ENCODE measurements at places on chromosomes 2 and 18.

- DNase-seq: peak; percentile 93
Observed at GRCh38 chr2:161077367-161078210, 82.6 kb upstream of the TANK start.

GRCh38 chr2:120604767-120605166 is 130.9 kb upstream of the GLI2 start:
- no peak for DNase-seq

- DNase-seq: no peak
Observed at GRCh38 chr2:53964987-53965687, 5.7 kb downstream of the PSME4 start.

- DNase-seq: peak; percentile 90
Observed at GRCh38 chr2:33497221-33497650, 20.8 kb downstream of the RASGRP3 start.

Measured in hematopoietic multipotent progenitor cell treated with erythropoietin and hydrocortisone succinate and interleukin-3 and kit ligand, for 4 days (in vitro differentiated cells).